Smooth muscle cell of the coronary artery (primary cell): ENCODE measurements at places on chromosomes 7 and 10. TPM values are rescaled to one million over a fixed set of nuclear protein-coding genes. Genes with fewer than 3 reads are reported as not detected.

COL1A2 gene
- total RNA-seq: 3,805 and 4,961 TPM in 2 replicates

AOC1 gene
- not detected in 2 replicates for total RNA-seq

SLC18A2 gene
- under 0.01 TPM in 1 of 2 replicates, not detected in the other for total RNA-seq

ENO4 gene
- 0.35 and 0.45 TPM in 2 replicates for total RNA-seq

IQCE gene
- 6.1 and 9.9 TPM in 2 replicates for total RNA-seq
